ENCODE measurements at places on chromosomes 2 and 18.
A peak's percentile ranks its signal among the peaks of the same experiment; 100 is the strongest.

GRCh38 chr18:48632676-48633257, 93.9 kb downstream of the CTIF start:
- DNase-seq: no peak

DNA sequence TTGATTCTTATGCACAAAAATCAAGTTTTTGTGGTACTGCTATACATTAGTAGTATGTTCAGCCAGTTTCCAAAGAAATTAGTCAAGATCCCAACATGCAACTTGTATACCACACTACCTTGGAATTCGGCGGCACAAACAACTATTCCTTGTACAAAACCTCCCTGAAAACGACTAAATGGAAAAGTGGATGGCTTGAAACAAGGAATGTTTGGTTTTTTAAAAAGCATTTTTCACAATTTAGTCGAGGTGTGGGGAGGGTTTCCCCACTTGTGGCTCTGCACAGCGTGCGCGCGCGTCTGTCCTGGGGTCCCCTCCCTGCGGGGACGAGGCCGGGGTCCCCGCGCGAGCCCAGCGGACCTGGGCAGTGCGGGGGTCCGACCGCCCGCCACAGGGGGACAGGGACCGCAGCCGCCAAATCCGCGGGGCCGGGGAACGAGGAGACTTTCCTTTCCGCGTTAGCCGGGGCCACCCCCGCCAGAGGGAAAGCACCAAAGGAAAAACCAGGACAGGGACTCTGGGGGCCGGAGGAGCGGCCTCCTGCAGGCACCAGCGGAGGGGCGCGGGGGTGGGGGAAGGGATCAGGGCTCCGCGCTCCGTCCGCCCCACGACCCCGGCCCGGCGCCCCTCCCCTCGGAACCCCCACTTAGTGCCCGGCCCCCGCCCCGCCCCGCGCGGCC, 534 bp upstream of the SOCS6 start:
- DNase-seq: no peak

DNA sequence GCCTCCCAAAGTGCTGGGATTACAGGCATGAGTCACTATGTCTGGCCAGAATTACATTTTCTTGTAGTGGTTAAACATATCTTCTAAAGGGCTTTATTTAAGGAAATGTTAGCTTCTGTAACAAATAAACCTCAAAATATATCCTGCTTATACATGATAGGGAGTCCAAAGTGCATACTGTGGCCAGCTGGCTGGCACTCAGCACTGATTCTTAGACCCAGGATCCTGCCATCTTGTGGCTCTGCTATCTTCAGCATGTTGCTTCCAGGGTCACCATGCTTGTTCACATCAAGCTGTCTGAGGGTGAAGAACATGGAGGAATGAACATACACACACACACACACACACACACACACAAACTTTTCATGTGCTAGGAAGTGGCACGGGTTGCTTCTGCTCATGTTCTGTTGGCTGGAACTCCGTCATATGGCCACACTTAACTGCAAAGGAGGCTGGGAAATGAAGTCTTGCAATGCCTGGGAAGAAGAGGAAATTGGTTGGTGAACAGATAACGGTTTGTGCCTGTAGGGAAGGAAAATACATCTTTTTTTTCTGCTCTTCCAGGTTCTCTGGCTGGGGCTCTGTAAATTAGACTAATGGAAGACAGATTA, 40.0 kb downstream of the NPPC start:
- DNase-seq: no peak

DNA sequence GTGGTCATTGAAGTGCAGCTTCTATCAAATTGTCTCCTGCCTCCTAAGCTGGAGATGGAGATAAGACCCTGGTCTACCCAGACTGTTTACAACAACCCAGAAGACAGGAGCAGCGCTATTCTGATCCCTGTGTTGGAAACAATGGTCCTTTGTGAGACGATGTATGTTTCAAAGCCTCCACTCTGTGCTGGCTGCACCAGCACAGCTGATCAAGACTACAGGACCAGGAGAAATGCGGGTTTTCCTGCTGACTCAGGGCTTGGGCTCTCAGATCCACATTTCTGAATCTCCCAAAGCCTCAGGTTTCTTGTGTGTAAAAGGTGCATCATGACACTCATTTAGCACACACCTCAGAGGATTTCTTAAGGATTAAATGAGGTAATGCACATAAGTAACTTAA, 92.0 kb downstream of the POU3F3 start:
- no peak for DNase-seq

- no peak for DNase-seq
Observed at GRCh38 chr18:49721981-49722380, 91.4 kb downstream of the ACAA2 start.

DNA sequence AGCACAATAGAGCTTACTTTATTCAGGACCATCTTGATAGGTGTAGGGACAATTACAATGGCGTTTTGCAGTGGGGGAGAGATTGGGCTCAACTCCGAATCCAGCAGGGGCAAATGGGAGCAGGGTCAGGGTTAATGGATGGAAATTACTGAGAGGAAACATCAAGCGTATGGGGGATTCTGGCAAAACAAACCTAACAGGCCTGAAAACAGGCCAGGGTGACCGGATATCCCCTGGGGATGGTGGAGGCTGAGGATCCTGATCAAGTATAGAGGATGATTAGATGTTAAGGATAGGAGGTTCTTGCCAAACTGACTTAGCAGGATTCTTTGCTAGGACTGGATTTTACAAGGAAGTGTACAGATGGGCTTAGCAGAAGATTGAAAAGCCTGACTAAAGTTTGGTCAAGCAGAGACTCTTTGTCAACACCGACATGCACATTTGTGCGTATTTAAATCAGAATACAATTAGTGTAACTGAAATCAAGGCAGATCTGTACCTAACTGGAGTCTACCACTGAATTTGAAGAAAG, 54.5 kb upstream of the GPR45 start:
- DNase-seq: no peak

DNA sequence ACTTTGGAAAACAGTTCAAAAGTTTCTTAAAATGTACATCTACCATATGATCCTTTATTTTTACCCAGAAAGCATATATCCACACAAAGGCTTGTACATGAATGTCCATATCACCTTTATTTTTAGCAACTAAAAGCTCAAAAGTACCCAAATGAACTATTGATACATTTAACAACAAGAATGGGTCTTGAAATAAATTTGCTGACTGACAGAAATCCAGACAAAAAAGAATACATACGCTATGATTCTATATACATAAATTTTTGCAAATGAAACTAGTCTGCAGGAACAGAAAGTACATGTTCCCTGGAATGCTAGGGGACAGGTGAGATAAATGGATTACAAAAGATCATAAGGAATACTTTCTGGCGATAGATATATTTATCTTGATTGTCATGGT, 96.3 kb upstream of the KYNU start:
- DNase-seq: no peak

GRCh38 chr18:11167778-11168177, 18.4 kb upstream of the PIEZO2 start:
- no peak for DNase-seq

GRCh38 chr2:120235681-120236080, 12.5 kb upstream of the TMEM185B start:
- no peak for DNase-seq

GRCh38 chr2:201972621-201973255, 60.9 kb upstream of the FZD7 start:
- DNase-seq: no peak

GRCh38 chr2:21590026-21590690, 466.4 kb downstream of the TDRD15 start:
- no peak for DNase-seq

GRCh38 chr18:26656431-26656943, 108.1 kb upstream of the KCTD1 start:
- DNase-seq: no peak

- no peak for DNase-seq
Observed at GRCh38 chr2:234457421-234457820, 39.5 kb downstream of the ARL4C start.

DNA sequence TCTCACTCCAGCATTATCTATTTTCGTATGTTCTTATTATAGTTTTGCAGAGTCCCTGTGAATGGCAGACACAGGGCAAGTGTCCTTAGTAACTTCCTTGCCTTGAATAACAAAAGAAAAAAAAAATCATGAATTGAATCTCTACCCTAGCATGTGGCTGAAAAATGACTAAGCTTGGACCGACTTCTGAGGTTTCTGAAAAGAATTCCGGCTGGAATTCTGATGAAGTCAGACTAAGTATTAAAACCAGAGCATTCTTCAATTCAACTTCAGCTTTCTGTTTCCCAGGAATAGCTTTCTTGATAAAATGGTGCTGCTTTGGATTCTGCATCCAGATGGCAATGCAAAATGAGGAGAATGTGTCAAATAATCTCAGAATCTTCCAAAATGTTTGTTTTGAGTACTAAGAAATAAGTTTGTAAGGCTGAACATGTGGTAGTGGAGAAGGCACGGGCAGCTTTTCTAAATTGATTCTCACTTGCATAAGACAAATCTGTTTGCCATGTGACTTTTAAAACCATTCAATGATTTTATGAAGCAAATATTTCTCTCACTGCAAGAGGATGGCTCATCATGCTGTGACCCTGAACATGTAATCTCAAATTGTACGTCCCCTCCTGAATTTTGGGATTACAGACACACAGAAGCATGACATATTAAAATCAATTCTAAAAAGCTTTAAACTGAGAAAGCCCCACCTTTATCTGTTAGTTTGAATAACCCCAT, 1462.8 kb upstream of the LRRTM1 start:
- DNase-seq: no peak

- DNase-seq: no peak
Observed at GRCh38 chr2:240024766-240025165, 376 bp downstream of the NDUFA10 start.

GRCh38 chr2:227228061-227228667, 63.7 kb downstream of the COL4A3 start:
- DNase-seq: no peak

DNA sequence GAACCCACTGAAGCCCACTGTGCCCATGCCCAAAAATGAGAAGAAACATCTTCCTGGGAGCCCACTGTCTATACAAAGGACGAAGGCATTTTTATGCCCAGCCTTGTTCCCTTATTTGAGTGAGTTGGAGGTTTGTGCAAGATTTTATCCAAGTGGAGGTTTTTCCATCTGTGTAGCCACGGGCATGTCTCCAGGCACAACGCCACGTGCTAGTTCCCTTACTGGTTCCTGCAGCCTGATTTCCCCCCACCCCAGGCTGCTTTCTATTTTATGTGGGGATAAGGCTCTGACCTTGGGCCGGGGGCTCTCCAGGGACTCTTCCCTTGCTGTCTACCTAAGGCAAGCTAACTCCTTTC, 22.2 kb upstream of the TXNL4A start:
- no peak for DNase-seq

DNA sequence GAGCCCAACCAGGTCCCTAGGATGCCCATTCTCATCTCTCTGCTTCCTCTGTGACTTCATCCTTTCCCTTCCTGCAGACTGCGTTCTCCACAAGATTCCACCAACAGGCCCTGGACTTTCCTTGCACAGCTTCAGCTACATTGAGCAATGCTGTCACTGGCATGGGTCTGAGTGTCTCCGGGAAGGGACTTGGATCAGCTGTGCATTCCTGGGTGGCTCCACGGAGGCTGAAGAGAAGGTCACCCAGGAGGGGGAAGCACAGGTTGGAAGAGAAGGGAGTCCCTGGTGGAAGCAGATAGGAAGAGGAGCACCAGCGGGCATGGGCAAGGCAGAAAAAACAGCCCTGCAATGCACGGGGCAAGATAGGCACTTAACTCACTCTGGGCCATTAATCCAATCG, 140.5 kb downstream of the UXS1 start:
- no peak for DNase-seq

DNA sequence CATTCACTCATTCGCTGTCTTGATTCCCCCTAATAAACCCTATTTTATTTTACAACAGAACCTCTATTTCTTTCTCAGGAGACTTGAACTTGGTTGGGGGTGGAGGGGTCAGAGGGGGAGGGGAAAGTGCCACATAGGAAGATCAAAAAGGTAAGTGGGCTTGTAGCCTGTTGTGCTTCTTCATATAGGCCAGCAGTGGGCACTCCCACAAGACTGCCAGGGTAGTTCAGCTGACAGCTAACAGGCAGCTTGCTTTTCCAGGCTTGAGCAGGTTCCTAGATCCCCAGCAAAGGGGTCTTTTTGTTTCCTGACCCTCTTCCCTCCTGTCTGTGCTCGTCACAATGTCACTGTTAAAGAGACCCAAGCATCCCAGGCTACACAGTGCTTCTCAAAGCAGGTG, 829 bp upstream of the KIAA2012 start:
- DNase-seq: no peak

- DNase-seq: no peak
Observed at GRCh38 chr2:231612109-231612455, 19.4 kb downstream of the TEX44 start.

DNA sequence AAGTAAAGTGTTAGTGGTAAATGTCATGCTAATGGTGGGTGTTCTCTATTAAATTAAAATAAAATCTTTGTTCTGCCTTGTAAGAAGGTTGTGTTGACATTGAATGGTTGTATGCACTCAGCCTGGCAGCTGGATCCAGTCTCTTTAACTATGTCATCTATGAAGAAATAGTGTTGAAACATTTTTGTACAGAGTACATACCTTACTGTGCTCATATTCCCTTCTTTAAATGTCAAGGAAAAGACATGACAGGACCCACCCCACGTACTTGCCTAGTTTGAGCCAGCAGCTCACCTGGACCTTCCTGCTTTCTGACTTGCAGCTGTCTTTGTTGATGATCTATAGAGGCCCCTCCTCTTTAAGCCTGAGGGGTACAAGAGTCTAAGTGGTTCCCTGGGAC, 85.6 kb upstream of the ST3GAL5 start:
- DNase-seq: no peak

- DNase-seq: no peak
Observed at GRCh38 chr2:15684161-15685039, 92.7 kb downstream of the DDX1 start.

- DNase-seq: no peak
Observed at GRCh38 chr18:73487966-73488365, 620.2 kb upstream of the NETO1 start.

GRCh38 chr18:26089293-26090129, 902 bp downstream of the SS18 start:
- DNase-seq: no peak

DNA sequence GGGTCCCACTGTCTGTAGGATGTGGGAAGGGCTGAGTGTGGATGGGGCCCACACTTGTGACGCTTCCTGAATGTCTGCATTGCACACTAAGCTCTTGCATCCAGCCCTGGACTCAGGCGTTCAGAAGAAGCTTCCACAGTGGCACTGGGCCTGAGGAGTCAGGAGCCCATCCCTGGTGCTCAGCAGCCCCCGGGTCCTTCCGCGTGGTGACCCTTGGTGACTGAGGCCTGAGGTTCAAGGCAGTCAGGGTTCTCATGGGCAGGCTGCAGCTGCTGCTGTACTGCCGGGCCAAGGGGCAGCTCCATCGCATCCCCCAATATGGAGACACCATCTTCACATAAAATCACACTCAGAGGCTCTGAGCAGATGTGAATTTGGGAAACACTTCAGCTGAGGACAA, 65.8 kb upstream of the TUBA3E start:
- no peak for DNase-seq

GRCh38 chr18:65057439-65058083, 693.3 kb upstream of the CDH7 start:
- no peak for DNase-seq

DNA sequence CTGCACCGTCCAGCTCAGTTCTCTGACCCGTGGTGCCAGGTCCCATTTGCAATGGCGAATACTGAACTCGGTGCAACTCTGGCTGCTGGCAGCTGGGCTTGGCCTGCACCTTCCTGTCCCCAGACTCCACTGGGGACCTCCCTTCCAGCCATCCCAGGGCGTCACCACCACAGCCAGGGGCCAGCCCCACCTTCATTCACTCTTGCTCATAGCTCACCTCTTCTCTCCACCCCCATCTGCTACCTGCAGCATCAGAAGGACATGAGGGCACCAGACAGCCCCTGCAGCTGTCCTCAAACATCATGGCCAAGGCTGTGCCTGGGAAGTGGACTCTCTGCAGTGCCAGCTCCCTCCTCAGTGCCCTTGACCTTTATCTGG, 16.2 kb upstream of the ALPI start:
- DNase-seq: peak; percentile 48

All from tibial artery (tissue), 4 donors.